Stimulated activated CD4-positive, alpha-beta T cell treated with anti-CD3 and anti-CD28 coated beads, TNF-alpha, amount 100 ng/mL, for 24 hours (primary cell): ENCODE measurements at places on chromosomes 2 and 18.

- DNase-seq: no peak
These were observed 44.2 kb upstream of the FZD5 start for GRCh38 chr2:207813942-207814341.

GRCh38 chr18:68705119-68705518, 9.8 kb downstream of the TMX3 start:
- DNase-seq: no peak

- DNase-seq: no peak
These were observed 5.3 kb downstream of the DNMT3A start for GRCh38 chr2:25336383-25336841.

DNA sequence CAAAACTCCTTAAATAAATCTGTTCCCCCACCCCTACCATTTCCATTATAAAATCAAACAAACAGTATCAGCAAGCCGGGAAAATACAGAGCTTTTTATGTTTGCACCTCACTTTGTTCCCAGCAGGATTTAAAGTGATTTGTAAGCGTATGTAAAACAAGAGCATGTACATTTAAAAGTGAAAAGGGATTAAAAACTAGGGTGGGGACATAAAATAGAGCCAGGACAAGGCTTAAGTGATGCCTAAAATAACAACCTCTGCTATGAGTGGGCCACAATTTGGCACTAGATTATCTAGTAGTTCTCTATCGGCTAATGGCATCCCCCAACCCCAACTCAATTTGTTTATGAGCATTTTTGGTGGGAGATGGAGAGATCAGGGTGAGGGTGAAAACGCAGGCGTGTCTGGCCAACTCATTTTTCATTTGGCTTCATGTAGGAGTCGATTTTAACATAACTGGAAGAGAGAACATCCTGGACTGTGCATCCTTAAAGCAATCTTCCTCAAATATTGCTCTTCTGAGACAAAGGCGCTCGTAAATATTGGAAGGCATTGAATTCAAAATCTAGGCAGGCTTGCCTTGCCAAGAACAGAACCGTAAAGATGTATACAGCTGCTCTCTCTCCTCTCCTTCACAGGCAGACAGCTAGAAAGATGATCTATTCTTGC, 34.5 kb upstream of the TSPYL6 start:
- no peak for DNase-seq

DNA sequence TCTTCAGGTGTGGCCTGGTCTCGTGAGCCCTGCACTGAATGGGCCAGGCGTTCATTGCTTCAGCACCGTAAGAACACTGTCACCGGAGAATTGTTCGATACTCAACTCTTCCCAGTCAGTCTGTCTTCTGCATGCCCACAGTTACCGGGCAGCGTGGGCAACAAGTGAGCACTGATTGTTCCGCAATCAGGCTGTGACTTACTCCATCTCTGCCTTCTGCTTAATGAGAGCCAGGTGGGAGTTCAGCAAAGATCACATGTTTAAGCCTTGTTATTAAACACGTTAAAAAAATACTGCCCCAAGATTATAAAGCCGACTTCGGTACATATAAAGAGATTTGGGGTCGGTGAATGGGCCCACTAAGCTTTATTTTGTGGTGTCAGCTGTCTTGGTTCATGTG, 3.7 kb downstream of the STEAP3 start:
- DNase-seq: no peak
